ENCODE measurements at places on chromosomes 2 and 18.

GRCh38 chr2:215019085-215019484, 119.3 kb downstream of the ABCA12 start:
- no peak for DNase-seq

GRCh38 chr2:46970334-46971288, 55.0 kb upstream of the MCFD2 start:
- DNase-seq, result peak; percentile 48

DNA sequence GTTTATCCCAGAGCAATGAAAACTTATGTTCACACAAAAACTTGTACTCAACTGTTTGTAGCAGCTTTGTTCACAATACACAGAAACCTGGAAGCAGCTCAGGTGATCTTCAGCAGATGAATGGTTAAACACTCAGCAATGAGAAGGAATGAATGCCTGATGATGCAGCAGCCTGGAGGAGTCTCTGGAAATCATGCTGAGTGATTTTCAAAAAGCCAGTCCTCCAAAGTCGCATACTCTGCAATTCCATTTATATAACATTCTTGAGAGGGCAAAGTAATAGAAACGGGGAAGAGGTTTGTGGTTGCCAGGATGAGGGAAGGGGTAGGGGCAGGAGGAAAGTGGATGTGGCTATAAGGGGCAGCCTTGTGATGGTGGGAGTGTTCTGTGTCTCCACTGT, 108.1 kb downstream of the CTIF start:
- DNase-seq, result no peak

DNA sequence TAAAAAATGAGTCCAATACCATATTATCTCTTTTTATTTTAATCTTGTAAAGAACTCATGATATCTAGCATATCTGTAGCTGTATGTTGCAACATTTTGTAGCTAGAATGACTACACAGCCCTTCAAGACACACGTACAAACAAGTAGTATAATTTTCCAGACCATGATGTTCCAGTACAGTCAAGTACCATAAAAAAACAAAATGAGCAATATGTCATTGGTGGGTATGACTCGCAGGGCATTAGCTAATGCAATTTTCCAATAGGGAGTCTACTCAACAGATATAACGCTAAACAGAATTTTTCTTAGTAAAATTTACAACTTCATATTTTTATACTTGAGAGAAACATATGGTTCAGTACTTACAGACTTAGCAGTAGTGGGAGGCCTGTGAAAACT, 53.6 kb upstream of the UGP2 start:
- no peak for DNase-seq

GRCh38 chr2:6945087-6945813, 28.0 kb downstream of the RNF144A start:
- DNase-seq, result no peak

DNA sequence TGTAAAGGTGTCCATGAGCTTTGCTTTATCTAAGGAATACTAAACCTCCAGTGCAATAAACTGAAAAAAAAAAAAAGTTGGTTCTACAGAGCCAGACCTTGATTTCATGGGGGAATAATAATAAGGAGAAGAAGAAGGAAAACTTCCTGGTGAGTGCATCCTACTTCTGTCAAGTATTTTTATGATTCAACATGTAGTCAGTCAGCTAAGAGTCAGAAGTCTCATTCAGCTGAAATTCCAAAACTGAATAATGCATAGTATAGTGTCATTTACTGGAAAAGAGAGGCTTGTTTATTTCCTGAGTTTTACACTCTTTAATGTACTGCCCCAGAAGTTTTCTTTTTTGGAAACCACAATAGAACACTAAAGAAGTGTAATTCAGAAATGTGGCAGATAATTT, 77.8 kb upstream of the TACR1 start:
- DNase-seq, result peak; percentile 25

DNA sequence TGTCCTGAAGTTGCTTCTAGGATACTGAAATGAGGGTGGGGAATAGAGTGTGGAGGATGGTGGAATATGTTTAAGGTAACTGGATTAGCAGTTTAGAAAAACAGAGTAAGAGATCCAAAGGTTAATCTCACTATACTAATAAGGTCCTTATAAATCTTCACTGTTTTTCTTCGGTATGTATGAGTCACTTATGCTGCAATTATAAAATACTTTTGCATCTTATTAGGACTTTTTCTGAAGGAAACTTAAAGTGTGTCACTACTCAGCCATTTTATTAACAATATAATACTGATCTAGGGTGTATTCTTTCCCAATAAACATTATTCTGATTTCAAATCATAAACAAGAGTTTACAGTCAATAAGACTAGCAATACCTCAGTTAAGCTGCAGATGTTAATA, 182.3 kb downstream of the ZNF521 start:
- peak; percentile 7 for DNase-seq

- DNase-seq, result peak; percentile 53
These were observed 290.8 kb downstream of the PRKCE start for GRCh38 chr2:45942237-45942738.

- DNase-seq, result no peak
These were observed 165.5 kb downstream of the L3MBTL4 start for GRCh38 chr18:6249170-6249569.

- no peak for DNase-seq
These were observed 97.4 kb upstream of the UPP2 start for GRCh38 chr2:158004126-158004764.

DNA sequence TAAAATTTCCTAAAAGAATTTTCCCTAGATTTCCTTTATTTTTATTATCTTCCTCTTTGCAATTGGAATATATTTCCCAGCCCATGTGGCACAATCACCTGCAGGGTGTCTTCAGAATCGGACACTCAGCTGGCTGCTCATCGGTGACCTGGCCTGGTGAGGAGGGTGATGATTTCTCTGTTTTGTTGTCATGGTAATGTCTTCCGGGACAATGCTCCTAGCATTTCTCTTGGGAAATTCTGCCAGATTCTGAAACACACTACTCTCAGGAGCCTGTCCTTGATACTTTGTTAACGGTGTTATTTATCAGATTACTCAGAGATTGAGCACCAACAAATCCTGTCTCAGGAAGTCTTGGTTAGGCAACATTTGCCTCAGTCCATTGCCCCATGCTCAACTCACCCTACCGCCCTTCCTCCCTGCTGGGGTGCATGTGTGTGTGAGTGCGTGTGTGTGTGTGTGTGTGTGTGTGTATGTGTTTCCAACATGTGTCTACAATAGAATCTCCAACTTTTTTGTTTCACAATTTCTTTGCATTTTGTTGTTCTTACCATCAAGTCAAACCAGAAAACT, 70.3 kb downstream of the MYT1L start:
- no peak for DNase-seq

DNA sequence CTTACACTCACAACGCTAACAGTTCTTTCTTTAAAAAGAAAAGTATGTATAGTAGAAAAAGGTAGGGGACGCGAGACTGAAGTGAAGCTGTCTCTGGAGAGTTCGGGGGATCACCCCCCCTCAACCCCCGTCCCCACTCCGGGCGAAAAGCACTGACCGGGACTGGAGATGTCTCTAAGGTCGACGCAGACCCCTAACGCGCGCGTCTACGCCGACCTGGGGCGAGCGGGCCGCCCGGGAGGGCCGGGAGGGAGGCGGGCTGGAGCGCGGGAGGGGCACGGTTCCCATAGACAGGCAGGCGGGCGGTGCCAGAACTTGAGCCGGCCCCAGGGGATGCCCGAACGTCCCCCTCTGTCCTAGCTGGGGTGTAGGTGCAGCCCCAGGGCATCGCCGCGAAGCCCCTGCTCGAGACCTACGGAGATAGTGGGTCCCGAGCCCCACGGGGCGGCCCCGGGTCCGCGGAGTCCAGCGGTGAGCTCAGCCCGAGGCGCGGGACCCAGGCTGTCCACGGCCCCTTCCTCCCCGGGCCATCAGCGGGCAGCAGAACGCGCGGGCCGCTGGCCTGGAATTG, 82.2 kb downstream of the CHRNA1 start:
- peak; percentile 67 for DNase-seq

DNA sequence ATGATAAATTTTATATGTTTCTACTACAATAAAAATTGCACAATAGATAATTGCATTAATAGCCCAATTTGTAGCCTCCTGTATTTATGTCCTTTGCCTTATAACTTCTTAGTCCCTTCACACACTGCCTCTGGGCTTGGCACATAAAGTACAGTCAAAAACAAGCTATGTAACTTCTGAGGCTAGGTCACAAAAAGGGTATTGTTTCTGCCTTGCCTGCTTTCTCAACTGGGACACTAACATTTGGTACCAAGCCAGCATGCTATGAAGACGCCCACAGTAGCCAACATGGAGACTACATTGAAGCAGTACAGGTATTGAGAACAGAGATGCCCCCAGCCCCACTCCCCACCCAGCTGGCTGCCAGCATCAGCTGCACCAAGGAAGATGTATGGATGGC, 5.4 kb upstream of the SLC3A1 start:
- no peak for DNase-seq

DNA sequence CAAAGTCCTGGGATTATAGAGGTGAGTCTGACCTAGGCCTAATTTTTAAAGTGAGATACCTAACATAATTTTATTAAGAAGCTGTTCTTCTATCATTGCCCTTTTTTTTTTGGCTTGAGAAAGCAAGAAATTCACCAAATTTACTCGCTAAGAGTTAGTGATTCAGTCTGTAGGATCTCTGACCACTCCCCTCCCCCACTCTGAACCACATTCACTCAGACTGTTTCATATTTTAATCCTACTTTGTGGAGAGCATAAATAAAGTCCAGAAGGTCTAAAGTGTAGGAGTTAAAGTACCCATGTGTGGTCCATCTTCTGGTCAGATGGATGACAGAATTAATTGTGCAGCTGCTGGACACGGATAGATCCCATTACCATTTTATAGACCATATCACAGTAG, 115.8 kb upstream of the MGAT5 start:
- DNase-seq, result peak; percentile 25

DNA sequence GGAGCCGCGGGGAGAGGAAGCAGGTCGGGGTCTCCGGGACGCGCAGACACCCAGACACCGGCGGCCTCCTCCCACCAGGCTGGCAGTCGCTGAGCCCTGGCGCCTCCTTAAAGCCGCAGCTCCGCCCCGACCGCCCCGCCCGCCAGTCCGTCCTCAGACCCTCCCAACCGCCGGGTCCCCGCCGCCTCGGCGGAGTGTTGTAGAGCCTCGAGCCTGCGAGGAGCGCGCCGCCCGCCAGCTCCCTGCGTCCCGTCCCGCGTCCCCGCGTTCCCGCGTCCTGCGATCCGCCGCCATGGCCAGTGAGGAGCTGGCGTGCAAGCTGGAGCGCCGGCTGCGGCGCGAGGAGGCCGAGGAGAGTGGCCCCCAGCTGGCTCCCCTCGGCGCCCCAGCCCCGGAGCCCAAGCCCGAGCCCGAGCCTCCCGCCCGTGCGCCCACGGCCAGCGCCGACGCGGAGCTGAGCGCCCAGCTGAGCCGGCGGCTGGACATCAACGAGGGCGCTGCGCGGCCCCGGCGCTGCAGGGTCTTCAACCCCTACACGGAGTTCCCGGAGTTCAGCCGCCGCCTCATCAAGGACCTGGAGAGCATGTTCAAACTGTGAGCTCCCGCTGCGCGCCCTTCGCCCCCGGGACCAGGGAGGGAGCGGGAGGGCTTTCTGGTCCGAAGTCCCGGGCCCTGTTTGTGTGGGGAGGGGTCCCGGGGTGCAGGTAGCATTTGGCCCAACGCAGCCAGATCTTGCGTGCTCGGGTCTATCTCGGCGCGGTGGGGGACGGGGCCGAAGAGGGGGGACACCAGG, at the start of gene EFHD1:
TSS of gene EFHD1 (plus strand) at position 192 of the 793 bp plus-strand sequence. CDS start at position 293, 101 bp downstream.
- peak; percentile 91 for DNase-seq

GRCh38 chr2:16669388-16669787, 3.8 kb upstream of the CYRIA start:
- DNase-seq, result no peak

- DNase-seq, result no peak
These were observed 854.2 kb upstream of the ZEB2 start for GRCh38 chr2:145374165-145374564.
